Mesenteric fat pad (tissue), 1 donor: ENCODE measurements at places on chromosomes 16 and 17. TPM values are rescaled to one million over a fixed set of nuclear protein-coding genes. Genes with fewer than 3 reads are reported as not detected.

Gene GLIS2
- total RNA-seq: 14.2 TPM

DNA sequence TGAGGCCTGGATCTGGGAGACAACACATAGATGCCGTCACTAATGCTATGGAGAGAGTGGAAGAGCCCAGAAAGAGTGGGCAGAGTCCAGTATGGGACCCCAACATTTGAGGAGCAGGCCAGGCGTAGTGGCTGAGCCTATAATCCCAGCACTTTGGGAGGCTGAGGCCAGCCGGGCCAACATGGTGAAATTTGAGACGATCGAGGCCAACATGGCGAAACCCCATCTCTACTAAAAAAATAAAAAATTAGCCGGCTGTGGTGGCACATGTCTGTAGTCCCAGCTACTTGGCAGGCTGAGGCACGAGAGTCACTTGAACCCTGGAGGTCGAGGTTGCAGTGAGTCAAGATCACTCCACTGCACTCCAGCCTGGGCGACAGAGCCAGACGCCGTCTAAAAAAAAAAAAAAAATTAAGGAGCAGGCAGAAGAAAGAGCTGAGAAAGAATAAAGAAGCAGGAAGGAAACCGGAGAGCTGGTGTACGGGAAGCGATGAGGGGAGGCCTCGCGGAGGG, 6.0 kb upstream of the DNAI2 start:
- DNase-seq: no peak

- peak; percentile 55 for DNase-seq
Measured at GRCh38 chr17:73969956-73970355, 233.5 kb upstream of the RPL38 start.

GRCh38 chr17:37761961-37762360, 17.1 kb upstream of the HNF1B start:
- DNase-seq: no peak

Gene YBX2
- 2.3 TPM for total RNA-seq

DNA sequence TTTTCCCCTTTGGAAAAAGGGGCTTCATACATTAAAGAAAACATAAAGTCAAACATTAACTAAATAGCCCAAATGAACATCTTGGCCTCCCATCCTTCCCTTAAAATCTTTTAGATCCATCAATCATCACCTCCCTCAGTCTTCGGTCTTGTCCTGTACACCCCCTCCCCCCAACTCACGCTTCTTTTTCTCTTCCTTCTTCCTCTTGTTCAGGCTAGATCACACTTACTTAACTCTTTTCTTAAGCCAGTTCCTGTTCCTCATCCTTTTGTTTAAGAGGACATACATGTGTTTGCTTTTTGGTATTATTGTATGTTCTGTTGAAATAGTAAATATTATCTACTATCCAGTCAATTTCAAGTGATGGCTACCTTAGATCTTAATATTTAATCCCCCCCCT, 5.5 kb downstream of the MFSD6L start:
- no peak for DNase-seq

- DNase-seq: no peak
Measured at GRCh38 chr16:8740775-8741355, 56.6 kb downstream of the TMEM186 start.

Gene ZDHHC1
- 9.5 TPM for total RNA-seq

GRCh38 chr16:48546774-48547173, 63.2 kb downstream of the N4BP1 start:
- no peak for DNase-seq

- DNase-seq: no peak
Measured at GRCh38 chr16:12802048-12802447, 1.6 kb downstream of the CPPED1 start.

- DNase-seq: no peak
Measured at GRCh38 chr17:57862694-57863667, 13.1 kb upstream of the MRPS23 start.

Gene KRTAP4-5
- not detected for total RNA-seq

- DNase-seq: no peak
Measured at GRCh38 chr16:57537194-57537505, 779 bp upstream of the CCDC102A start.

Gene NR1D1
- total RNA-seq: 15.5 TPM

Gene DHRS11
- total RNA-seq: 16.3 TPM

Gene CSH2
- not detected for total RNA-seq

DNA sequence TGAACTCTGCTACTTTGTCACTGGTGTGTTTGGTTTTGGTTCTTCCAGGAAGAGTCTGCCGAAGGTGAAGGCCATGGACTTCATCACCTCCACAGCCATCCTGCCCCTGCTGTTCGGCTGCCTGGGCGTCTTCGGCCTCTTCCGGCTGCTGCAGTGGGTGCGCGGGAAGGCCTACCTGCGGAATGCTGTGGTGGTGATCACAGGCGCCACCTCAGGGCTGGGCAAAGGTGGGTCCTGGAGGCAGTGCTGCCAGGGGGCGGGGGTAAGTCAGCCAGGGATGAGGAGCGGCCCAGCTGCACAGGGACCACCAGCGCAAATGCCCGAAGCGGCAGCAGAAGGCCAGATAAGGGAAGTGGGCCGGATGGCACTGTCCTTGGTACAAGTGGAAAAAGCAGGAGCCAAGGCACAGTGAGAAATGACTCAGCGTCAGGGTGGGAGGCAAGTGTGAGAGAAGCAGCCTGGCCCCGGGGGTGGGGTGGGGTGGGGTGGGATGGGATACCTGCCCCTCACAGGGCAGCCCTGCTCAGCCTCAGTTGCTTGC, 41.9 kb downstream of the TMEM11 start:
- DNase-seq: peak; percentile 41

DNA sequence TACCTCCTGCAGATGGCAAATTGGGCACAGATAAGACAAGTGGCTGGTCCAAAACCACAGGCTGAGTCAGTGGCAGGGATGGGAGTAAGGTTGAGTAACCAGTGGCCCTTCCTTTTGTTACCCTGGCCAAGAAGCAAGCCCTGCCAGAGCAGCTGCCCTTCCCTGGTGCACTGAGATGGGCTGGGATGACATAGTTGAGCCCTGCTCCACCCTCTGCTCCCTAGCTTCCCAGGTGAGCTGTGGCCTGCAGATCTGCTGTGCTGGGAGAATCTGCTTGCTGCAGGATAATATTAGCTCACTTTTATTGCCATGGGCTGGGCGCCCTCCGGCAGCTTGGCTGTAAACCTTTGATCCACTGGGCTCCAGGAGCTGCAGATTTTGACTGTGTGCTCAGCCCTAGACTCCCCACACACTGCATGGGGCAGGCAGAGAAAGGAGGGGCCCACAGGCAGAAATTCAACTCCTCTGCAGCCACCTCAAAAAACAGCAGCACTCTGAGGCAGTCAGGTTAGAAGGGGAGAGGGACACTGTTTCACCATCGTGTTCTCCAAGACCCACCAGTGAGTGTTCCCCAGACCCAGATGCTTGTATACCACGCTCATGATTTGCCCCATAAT, 101.8 kb downstream of the CBLN1 start:
- DNase-seq: no peak

Gene OR4D1
- total RNA-seq: not detected

DNA sequence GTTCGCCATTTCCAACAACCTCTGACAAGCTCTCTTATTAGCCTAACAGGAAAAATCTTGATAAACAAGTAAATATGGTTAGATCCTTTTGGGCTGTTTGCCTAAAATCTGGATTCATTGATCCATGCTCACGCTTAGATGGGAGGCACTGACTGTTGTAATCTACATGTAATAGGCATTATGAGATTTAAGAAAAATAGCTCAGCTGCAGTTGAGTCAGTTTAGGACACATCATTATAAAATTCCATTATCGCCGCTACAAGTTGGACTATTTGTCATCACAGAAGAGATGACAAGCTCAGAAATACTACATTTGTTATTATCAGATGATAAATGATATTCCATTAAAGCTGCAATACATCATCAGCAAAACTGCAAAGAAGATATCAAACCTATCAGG, 524.0 kb downstream of the TOX3 start:
- no peak for DNase-seq

GRCh38 chr16:53949715-53950410, 245.9 kb downstream of the FTO start:
- DNase-seq: no peak

DNA sequence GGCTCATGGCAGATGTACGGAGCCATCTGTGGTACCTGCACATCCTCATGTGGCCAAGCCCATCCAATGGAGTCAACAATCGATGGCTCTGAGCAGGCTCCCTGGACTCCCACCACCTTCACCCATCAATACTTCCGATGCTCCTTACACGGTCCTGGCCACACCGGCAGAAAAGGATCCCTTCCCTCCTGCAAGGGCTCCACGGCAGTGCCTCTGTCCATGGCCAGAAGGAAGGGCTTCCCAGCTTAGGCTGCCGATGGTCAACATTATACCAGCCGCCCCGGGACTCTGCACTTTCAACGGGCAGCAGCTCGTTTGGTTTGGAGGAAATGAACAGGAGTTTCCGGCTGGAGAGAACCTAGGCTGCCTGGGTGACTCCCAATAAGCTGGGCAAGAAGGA, 13.2 kb downstream of the SLX4 start:
- no peak for DNase-seq

Gene CIITA
- total RNA-seq: 10.0 TPM

GRCh38 chr17:56291226-56291805, 138.0 kb downstream of the ANKFN1 start:
- DNase-seq: no peak

DNA sequence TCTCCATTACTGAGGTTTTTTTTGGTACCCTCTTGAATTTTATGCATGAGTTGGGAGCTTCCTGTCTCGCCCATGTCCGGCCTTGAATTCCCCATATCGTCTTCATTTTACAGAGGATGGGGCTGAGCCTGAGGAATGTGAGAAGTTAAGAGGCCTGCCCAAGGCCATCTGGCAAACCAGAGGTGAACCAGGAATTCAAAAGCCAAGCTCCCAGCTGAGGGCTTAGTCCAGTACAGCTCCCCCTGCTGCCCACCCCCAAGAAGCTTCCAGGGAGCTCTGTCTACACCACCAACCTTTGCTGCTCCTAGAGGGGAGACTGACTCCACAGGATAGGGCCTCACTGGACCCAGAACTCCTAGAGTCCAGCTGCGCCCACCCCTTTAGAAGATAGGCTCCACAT, 20.7 kb upstream of the C16orf78 start:
- DNase-seq: no peak

DNA sequence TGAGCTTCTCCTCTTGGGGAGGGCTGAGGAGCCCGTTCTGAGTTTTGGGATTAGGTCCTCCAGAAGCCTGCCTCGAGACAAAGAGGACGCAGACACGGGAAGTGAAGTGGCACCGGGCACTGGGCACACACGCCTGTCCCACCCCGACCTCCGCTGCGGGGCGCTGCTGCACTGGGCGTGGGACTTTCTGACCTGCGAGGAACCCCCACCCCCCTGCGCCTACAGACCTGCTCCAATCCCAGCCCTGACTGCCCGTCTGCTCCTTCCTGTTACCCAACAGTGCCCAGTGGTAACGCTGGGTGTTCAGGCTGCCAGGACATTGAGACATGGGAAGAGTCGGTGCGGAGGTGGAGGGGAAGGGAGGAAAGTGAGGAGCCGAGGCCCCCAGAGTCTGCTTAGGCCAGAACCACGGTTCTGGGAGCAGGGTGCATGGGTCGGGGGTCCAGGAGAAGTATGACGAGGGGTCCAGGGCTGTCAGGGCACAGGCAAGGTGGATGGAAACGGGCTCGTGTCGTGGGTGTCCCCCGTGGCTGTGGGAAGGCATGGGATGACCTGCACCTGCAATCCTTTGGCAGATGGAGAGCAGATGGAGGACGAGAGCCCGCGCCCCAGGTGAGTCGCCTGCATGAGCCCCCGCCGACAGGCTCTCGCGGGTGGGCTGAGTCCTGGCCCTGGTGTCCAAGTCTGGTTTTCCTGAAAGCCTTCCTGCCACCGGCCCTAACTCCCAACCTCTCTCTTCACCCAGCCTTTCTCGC, 112.0 kb upstream of the CREBBP start:
- no peak for DNase-seq

- peak; percentile 81 for DNase-seq
Measured at GRCh38 chr16:86215979-86216585, 294.2 kb upstream of the FOXF1 start.

DNA sequence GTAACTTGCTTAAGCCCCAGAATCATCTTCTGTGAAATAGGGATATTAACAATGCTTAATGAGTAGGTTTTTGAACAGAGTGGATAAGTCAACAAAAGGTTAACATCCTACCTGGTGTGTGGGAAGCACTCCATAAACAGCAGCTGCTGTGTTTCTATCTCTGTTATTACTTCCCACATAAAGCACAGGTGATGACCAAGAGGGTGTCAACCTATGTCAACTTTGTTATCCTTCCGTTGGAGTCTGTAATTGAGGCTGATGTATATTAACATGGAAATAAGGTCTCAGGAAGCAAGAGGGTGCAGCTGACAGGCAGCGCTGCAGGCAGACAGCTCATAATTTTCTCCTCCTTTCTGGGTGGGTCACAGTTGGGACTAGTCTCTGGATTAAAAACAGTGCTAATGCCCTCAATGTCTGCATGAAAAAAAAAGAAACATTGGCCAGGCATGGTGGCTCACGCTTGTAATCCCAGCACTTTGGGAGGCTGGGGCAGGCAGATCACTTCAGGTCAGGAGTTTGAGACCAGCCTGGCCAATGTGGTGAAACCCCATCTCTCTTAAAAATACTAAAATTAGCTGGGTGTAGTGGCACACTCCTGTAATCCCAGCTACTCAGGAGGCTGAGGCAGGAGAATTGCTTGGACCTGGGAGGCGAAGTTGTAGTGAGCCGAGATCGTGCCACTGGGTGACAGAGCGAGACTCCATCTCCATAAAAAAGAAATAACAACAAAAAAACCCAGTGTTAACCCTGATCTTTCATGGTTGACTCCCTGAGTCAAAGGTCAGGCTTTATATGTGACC, 269.6 kb downstream of the SNX29 start:
- DNase-seq: peak; percentile 65
